ENCODE measurements at places on chromosomes 6 and 20.

DNA sequence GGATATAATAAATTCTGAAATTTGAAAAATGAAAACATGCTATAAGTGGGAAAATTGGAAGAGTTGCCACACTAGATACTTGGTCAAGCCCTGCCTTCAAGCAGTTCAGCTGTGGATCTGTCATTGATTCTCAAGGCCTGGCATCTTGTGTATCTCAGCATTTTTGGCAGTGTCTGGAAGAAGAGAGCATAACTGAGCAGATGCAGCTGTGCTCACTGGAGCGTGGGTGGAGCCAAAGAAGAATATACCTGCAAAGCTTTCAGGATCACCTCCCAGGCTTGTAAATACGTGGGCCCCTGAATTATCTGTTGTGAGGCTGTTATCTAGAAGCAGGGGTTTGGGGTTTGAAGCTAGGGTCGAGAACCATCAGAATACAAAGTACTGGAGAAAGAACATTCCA, 31.3 kb upstream of the CHD6 start:
- no peak for DNase-seq

GRCh38 chr6:62075869-62076268, 210.2 kb downstream of the KHDRBS2 start:
- no peak for DNase-seq

DNA sequence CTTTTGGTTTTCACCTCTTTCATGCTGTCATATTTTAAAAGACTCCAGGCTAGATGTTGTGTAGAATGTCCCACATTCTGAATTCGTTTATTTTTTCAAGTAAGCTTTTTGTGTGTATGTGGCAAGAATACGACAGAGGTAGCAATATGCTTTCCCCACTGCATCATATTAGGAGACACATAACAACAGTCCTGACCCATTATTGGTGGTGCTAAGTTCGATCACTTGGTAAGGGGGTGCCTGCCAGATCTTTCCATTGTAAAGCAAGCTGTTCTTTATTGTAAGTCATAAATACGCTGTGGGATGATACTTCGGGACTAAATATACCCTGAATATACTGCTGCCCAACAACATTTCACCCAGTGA, 588 bp upstream of the NCOA3 start:
- DNase-seq = no peak

- no peak for DNase-seq
These were observed 68.7 kb downstream of the TOX2 start for GRCh38 chr20:43983359-43983758.

DNA sequence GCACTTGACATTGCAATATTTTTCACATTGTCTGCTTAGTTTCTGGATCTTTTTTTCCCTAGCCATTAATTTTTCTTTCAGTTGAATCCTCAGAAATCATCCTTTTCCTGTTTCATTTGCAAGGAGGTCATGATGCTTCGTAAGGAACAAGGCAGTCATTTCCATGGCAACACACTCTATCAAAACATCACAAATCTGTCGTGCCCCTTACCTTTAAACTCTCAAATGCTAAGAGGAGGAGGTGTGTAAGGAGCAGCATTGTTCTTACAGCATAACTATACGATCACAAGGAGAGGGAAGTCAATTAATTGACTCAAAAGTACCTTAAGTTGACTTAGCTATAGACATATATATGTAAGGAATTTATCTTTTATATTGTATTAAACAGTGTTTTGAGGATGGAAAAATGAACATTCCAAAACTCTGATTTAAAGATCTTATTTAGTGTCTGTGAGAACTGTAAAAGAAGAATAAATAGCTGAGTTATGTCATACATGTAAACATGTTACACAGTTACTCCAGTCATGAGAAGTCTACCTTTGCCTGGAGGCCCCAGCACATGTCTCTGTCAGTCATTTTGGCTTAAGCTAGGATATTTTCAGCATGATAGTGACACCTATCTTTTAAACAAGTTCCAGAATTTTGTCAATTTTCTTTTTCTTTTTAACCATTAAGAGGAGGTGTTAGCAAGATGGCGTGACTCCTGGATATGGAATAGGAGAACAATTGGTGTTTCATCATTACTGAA, 41.6 kb downstream of the CDKAL1 start:
- DNase-seq = no peak

DNA sequence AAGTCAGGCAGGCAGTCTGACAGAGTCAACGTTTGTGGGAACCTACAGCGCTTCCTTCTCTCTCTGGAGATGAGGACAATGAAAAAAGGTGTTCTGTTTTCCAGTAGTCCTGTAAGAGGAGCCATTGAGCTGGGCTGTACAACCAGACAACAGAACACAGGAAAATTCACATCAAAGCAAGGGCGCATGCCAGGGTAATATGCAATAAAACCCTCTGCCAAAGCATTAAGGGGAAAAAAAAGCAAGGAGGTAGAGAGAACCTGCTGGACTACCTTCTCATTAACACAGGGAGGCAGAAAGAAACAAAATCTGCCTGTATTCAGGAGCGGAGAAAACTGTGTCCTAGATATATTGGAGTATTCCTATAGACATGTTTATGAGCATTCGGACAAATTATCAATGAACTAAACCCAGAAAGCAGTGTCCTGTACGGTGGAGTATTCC, 1.3 kb downstream of the RNF24 start:
- no peak for DNase-seq

- DNase-seq = no peak
These were observed 16.8 kb upstream of the AKIRIN2 start for GRCh38 chr6:87718662-87719433.

GRCh38 chr6:122692175-122692598, 82.0 kb downstream of the PKIB start:
- DNase-seq = no peak

DNA sequence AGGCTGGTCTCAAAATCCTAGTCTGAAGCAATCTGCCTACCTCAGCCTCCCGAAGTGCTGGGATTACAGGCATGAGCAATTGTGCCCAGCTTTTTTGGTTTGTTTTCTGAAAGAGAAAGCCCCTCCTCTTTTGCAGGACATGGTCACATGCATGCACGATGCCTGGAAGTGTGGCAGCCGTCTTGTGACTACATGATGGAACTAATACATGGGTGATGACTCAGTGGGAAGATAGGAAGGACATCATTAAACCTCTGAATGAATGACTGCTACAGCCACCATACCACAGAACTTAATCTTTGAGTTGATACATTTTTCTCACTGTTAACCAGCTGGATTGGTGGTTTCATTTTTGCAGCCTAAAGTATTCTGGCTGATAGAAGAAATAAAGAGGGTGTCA, 13.4 kb upstream of the CTNNBL1 start:
- no peak for DNase-seq

- DNase-seq = no peak
These were observed 103.1 kb downstream of the LRFN2 start for GRCh38 chr6:40484066-40484465.

GRCh38 chr20:53337390-53338101, 256.1 kb downstream of the ZNF217 start:
- DNase-seq = no peak

GRCh38 chr6:1894954-1895353, 285.2 kb downstream of the FOXC1 start:
- DNase-seq = no peak

- DNase-seq = no peak
These were observed 40.2 kb downstream of the PPP1R3G start for GRCh38 chr6:5125152-5126006.

DNA sequence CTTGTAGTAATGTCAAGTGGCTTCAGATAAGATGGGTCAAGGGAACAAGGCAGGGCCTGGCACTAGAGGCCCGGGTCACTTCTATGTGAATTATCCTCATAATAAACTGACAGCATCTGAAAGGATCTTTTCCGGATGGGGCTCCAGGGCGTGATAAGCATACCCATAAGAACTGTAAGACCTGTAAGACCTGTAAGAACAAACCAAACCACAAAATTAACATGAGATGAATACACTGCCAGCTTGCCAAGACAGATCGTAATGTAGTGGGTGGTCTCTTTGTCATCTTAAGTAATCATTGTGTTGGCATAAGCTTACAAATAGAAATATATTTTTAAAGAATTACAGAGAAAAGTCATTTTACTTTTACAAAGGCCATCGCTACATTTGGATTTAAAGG, 334.9 kb downstream of the RFPL4B start:
- no peak for DNase-seq

- no peak for DNase-seq
These were observed at the start of gene RNF217 for GRCh38 chr6:124961777-124962638. Gene RNF217 (plus strand): TSS chr6:124962437. CDS start chr6:124962545, 108 bp downstream.

GRCh38 chr6:22028403-22029090, 268.3 kb downstream of the PRL start:
- DNase-seq = no peak

Measured in stimulated activated CD4-positive, alpha-beta T cell treated with anti-CD3 and anti-CD28 coated beads, TNF-alpha, amount 100 ng/mL, for 4 hours (primary cell).